Endothelial cell of umbilical vein (primary cell): ENCODE measurements at places on chromosomes 6 and 20. TPM values are rescaled to one million over a fixed set of nuclear protein-coding genes. Genes with fewer than 3 reads are reported as not detected.

GRCh38 chr6:45566882-45567281 lies 189.1 kb upstream of the SUPT3H start:
- DNase-seq = no peak

DNA sequence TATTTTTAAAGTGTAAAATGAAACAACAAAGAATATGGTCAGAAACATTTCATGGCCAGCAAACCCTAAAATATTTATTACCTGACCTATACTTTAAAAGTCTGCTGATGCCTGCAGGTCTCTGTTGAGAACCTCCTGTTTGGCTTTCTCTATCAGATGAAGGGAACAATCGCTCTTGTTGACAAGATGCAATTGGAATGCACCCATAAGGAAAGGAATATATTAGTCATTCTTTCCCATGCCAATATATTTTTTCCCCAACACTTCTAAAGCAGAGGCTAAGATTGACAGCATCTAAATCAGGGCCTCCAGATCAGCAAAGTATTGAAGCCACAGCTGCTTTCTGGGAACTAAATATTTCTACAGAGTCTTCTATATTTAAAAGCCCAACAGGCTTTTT lies 897.8 kb downstream of the EPHA7 start:
- DNase-seq = peak; percentile 95

- no peak for DNase-seq
Observed at GRCh38 chr20:25082498-25082873, 545 bp upstream of the VSX1 start.

DNA sequence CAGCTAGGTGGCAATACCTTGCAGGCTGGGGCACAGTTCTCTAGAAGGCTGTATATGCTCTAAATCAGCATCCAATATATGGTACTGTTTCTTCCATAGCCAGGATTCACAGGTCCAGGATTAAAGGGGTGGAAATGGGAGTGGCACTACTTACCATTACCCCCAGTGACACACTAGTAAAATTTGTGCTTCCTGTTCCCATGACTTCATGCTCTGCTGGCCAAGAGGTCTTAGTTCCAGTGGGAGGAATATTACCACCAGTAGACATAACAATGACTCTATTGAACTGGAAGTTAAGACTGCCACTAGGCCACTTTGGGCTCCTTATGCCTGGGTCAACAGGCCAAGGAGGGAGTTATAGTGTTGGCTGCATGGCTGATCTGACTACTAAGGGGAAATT lies 174.3 kb upstream of the TNFAIP3 start:
- DNase-seq = no peak

DNA sequence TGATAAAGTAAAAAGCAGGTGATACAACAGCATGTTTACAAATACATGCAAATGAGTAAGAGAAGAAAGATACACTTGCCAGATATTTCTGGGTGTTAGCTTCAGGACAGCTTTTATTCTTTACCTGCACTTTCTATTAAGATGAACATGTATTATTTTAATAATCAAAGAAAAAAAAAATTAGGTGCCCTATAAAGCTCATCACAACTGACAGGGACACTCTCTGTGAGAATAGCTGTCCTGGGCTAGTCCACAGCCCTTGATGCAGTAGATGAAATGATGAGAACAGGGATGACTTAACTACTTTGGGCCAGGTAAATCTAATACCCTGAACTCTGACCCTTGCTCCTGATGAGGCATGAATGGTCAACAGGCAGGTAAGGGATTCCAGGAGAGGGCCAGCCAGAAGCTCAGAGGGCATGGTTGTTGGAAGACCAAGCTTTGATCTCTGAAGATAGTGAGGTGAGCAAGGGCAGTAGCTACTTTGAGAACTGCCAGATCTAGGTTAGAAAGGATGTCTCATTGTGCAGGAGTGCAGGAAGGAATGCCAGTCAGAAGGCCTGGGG lies 15.6 kb downstream of the NSFL1C start:
- DNase-seq = no peak

DNA sequence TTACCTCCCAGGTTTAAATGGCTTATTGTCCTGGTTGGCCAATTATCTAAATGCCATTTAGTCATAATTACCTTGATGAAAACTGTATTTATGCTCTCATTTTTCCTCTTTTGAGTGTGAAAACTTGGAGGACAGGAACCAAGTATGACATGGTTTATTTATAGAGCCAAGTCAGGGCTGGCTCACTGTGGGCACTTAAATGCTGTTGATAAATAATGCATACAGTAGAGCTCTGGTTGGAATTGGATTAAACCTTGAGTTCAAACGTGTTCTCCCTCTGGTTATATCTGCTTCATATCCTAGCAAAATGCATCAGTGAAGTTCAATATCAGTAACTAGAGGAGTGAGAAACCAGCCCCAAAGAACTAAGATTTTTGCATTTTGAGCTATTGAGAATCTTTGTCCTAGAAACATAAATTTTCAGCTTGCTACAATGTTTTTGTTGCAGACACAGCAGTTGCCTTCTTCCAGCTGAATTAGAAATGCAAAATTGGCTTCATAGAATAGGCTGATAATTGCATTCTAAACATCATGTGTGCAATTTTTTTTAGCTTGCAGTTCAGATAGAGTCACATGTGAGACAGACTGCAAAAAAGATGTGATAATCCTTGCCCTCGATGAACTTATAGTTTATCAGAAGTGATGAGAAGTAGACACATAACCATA lies 255.8 kb downstream of the BTBD3 start:
- DNase-seq = no peak

- peak; percentile 64 for DNase-seq
Observed at GRCh38 chr6:22363714-22364239, 66.9 kb upstream of the PRL start.

DNA sequence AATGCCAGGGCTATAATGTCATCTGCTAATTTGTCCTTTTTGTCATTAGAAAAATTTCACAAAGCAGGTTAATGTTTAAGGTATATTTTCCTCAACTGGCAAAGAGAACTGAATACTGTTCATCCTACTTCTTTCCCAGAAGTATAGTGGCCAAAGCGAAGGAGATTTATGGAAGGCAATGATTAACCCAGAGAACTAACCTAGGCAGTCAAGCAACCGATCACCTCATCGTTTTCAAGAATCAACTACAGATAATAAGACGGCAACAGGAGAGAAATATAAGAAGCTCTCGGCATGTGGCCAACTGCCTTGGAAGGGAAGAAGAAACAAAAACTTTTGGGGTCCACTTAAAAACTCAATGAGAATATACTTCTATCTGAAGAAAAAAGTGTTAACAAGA lies 38.2 kb downstream of the REV3L start:
- DNase-seq = no peak

DNA sequence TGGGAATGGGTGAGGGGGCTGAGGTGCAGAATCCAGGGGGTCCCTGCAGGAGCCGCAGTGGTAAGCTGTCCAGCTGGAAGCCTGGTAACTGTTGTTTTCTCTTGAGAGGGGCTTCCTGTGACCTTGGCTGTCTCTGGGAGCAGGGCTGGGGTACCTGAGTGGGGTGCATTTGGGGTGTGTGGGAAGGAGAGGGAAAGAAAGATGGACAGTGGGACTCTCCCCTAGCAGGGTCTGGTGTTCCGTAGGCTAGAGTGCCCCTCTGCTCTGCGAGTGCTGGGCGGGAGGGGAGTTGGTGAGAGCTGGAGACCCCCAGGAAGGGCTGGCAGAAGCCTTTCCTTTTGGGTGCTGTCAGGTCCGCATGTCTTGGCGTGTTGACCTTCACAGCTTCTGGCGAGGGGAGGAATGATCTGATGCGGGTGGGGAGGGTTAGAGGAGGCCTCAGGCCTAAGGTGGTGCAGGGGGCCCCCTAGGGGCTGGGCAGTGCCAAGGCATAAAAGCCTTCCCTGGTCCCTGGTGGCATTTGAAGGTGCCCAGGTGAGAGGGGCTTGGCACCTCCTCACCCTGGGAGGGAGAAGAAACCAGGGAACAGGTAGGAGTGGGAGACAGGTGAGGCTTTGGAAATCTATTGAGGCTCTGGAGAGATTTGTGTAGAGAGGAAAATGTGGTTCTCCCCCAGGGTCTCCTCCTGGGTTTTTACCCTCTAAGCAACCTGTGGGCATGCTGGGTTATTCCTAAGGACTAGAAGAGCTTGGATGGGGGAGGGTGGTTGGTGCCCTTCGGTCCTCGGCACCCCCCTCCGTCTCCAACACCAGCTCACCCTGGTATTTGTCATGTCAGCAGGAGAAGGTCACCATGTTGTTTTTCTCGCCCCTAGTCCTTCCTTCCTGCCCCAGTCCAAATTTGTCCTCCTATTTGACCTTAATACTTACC lies 3.3 kb downstream of the VEGFA start:
- peak; percentile 37 for DNase-seq

- DNase-seq = no peak
Observed at GRCh38 chr6:373773-374724, 17.5 kb upstream of the IRF4 start.

- no peak for DNase-seq
Observed at GRCh38 chr6:7469696-7470095, 71.8 kb upstream of the DSP start.

- DNase-seq = no peak
Observed at GRCh38 chr20:47801759-47802158, 16.5 kb upstream of the SULF2 start.

DNA sequence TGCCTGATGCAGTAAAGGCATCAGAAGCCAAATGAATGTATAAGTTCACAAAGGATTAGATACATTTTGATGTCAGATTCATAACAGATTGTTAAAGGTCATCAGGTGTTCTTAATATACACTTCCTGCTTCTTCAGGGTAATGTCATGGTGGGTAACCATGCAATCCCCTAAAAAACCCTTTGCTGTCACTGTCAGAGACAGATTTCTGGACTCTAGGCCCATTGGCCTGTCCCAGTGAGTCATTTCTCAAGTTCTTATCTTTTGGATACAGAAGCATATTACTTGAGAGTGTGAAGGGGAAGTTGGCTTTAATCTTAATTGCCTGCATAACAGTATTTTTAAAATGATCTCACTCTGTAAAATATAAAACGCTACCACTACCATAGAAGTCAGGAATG lies 895.6 kb upstream of the MAP3K7 start:
- DNase-seq = peak; percentile 94

DNA sequence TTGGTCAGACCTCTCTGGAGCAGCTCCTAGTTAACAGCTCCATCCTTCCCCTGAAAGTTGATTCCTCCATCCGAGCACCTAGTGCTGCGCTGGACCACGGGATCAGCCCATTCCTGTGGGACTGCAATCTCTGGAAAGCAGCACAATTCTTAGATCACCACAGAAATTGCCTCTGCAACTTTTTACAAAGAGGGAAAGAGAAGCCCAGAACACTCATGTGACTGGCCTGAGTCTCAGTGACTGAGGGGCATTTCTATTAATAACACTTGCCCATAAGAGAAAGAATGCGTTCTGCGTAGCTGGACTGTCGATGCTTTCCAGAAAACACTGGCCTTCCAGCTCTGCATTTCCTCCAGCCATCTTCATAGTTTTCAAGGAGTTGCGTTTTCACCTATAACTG lies 18.3 kb downstream of the MPC1 start:
- DNase-seq = no peak

GRCh38 chr6:14313248-14313647 lies 195.7 kb downstream of the CD83 start:
- DNase-seq = no peak

DNA sequence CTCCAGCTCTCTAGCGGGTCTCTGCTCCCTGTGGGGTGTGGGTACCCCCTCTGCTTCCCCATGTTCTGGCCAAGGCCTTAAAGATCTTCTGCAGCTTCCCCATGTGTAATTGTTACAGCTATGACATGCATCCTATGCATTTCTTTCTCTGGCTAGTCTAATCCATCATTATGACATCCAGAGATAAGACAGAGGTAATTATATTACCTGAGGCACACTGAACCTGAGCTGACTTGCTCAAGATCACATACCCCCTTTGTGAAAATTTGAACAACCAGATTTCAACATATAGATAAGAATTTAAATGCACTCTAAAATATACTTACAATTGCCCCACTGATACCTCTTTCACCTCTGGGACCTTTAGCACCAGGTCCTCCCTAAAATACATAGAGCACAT lies 102.4 kb downstream of the COL12A1 start:
- no peak for DNase-seq

- no peak for DNase-seq
Observed at GRCh38 chr20:60900618-60901017, 351.4 kb upstream of the CDH4 start.

GRCh38 chr6:28769626-28770402 lies 154.0 kb downstream of the TRIM27 start:
- DNase-seq = no peak

- no peak for DNase-seq
Observed at GRCh38 chr6:137851669-137852068, 15.4 kb upstream of the TNFAIP3 start.

DNA sequence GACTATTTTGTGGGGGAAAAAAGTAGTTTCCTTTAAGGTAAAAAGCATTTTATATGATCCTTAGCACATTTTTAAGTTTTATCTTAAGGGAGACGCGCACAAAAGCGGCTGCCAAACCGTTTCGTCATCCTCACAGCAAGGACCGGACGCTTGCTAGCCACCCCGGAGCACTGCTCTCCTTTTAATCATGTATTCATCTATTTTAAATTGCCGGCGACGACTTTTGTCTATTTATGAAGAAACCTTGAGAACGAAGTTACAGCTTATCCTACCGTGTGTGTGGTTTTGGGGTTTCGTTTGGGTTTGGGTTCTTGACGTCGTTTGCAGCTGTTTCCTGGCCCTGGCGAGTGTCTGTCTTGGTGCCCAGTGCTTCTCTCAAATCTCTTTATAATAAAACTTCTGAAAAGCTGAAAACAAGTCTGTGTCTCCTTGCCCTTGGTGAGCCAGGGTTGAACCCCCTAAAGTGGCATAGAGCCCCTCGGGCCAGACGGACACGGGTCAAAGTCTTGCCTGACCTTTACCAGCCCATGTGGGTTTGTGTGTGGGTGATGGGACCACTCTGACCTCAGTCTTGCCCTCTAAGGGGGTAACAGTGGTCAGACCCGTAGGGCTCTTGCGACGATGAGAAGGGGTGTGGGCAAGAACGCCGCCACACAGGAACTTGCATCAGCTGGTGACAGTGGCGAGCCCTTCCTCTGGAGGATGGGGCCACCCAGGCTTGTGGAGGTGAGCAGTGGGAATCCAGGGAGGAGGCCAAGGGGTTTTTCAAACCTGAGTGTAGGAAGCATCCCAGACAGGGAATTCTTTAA lies 117.6 kb downstream of the JPH2 start:
- DNase-seq = no peak

- no peak for DNase-seq
Observed at GRCh38 chr6:43495409-43495941, 14.7 kb downstream of the LRRC73 start.

- DNase-seq = no peak
Observed at GRCh38 chr20:23435626-23436539, 3.6 kb upstream of the CSTL1 start.

The CDS2 gene
- total RNA-seq = 48.1 and 49.0 TPM in 2 replicates

The ENPP3 gene
- not detected in 2 replicates for total RNA-seq

The POPDC3 gene
- 1.7 and 3.1 TPM in 2 replicates for total RNA-seq

The MOG gene
- not detected in 2 replicates for total RNA-seq

The ZDHHC14 gene
- 23.0 and 23.6 TPM in 2 replicates for total RNA-seq
